DMS79 (cell line): ENCODE measurements at places on chromosomes 13 and 19.

DNA sequence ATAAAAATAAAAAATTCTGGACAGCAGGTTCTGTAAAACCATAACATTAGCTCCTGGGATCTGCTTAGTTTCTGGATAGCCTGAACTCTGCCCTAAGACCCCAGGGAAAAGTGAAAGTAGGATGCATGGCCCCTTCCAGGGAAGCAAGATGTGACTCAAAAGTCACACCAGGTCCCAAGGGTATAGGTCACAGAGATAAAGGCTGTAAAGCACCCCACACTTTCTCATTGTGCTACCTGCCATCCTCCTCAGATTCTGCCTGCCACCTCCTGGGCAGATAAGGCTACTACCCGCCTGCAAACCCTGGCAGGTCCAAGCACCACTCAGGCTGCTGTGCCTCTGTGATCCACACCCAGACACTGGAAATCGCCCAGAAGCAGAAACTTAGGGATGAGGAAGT lies 20.6 kb downstream of the FFAR2 start:
- no peak for DNase-seq

DNA sequence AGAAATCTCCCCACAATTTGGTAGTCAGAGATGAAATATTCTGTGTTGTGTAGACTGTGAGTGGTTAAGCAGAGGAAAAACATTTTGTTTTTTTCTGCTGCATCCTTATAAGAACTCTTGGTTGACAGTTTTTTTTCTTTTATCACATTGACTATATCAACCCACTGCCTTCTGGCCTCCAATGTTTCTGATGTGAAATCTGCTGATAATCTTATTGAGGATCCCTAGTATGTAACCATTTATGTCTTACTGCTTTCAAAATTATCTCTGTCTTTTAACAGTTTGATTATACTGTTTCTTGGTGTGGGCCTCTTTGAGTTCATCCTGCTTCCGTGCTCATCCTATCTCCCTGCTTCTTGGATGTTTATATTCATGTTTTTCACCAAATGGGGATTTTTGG lies 316.9 kb downstream of the MTUS2 start:
- no peak for DNase-seq

GRCh38 chr19:29269641-29270040 lies 56.7 kb upstream of the UQCRFS1 start:
- no peak for DNase-seq

GRCh38 chr13:32001154-32001768 lies 30.3 kb upstream of the FRY start:
- no peak for DNase-seq

- DNase-seq, result no peak
Measured at GRCh38 chr13:106187501-106188095, 347.9 kb downstream of the EFNB2 start.

DNA sequence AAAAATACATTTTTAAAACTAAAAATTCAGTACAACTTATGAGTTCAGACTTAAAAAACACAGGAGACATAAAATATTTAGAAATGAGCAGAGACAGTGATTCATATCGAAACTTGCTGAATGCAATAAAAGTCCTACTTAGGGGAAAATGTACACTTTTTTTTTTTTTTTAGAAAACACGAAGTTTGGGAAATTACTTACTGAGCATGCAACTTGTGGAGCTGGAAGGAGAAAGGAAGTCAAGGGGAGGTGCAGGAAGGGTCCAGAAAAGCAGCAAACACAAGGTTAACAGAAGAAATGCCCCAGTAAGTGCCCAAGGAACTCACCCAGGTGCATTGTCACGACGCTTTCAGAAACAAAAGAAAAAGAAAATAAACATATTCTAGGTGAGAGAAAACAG lies 18.6 kb upstream of the LAIR1 start:
- DNase-seq, result no peak

DNA sequence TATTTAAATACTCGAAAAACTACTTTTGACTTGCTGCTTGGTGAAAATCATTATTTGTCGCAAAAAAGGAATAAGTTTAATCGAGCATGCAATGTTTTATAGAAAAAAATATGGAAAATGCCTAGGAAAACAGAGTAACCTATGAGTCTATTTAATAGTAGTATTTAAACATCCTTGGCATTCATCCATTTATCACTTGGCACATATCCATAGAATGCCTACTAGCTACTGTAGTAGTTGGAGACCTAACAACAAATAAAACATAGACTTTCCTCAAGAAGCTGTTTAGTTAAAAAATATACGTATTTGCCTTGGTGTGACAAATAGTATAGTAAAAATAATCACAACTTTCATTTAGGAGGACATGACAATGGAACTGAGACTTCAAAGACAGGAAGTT lies 302.1 kb downstream of the DIAPH3 start:
- DNase-seq, result no peak

DNA sequence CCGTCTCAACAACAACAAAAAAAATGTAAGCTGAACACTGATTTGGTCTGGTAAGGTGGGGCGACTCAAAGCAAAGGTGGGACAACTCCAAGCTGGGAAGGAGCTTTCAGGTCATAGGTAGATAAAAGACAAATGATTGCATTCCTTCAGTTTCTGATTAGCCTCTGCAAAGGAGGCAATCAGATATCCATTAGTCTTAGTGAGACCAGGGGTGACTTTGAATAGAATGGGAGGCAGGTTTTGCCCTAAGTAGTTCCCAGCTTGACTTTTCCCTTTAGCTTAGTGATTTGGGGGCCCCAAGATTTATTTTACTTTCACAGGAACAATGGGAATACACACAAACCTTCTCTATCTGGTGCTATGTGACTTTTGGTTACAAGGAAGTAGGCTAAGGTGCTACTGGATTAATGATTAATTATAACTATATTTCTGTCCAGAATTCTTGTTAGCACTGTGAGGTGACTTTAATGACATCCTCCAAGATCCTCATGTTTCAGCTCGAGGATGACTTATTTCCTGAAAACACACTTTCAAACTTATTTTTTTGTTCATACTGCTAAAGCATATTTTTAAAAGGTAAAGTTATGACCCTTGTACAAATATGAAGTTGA lies 10.6 kb upstream of the MTRF1 start:
- no peak for DNase-seq

- DNase-seq, result no peak
Measured at GRCh38 chr13:109118521-109118920, 489.1 kb downstream of the MYO16 start.

GRCh38 chr13:66612983-66613382 lies 617.2 kb downstream of the PCDH9 start:
- no peak for DNase-seq

DNA sequence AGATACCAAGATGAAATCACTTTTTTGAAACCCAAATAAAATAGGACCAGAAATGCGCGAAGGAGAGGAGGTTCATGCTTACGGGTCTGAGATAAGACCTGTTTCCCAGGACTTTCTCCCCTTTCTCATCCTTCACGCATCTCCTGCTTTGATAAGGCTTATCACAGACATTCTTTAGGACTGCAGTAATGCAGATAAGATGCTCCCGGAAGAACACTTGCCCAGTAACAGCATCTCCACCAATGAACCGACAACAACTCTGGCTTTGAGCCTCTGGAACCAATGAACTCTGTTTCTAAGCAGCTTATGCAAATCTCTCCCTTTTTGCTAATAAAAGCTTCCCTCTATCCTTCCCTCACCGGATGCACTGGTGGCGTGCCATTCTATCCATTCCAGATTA lies 783.4 kb upstream of the ARGLU1 start:
- no peak for DNase-seq

GRCh38 chr19:41399525-41399924 lies 1.9 kb downstream of the BCKDHA start:
- no peak for DNase-seq

- DNase-seq, result no peak
Measured at GRCh38 chr13:89763005-89763404, 1584.5 kb upstream of the MIR17HG start.

GRCh38 chr13:83839146-83839545 lies 43.1 kb downstream of the SLITRK1 start:
- DNase-seq, result no peak

GRCh38 chr19:2841855-2842574 lies 740 bp downstream of the ZNF555 start:
- no peak for DNase-seq

- peak; percentile 34 for DNase-seq
Measured at GRCh38 chr19:15197275-15197941, 3.4 kb downstream of the NOTCH3 start.

GRCh38 chr13:23735329-23735728 lies 153.9 kb downstream of the MIPEP start:
- no peak for DNase-seq

- DNase-seq, result no peak
Measured at GRCh38 chr13:73304442-73304841, 245.6 kb downstream of the KLF5 start.

DNA sequence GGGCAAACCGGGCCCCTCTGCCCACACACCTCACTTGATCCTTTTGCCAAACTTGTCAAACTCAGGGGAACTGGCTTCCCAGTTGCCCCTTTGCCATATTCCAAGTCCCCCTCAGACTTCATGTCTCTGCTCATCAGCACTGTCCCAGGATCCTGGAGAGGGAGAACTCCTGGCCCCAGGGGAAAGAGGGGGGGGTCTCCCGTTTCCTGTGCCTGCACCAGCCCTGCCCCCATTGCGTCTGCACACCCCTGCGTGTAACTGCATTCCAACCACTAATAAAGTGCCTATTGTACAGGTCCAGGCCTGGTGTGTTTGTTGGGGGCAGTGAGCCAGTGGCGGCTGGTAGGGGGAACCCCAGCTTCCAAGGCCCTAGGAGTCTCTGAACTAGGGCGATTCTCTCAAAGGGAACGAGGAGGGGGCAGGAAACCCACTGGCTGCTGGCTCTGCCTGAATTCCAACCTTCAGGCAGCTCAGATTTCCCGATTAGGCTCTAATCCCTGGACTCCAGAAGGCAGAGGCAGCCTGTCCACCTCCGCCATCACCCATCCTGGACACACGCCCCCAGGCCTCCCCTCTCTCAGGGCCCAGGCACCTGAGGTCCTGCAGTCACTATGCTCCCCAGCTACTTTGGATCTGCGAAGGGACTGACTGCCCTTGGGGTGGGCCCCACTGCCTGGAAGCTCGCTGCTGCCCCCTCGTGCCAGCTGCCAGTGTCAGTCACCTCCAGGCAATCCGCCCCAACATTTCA lies 9.7 kb upstream of the ILF3 start:
- peak; percentile 32 for DNase-seq

GRCh38 chr13:42753697-42754096 lies 27.7 kb upstream of the FAM216B start:
- DNase-seq, result peak; percentile 48

DNA sequence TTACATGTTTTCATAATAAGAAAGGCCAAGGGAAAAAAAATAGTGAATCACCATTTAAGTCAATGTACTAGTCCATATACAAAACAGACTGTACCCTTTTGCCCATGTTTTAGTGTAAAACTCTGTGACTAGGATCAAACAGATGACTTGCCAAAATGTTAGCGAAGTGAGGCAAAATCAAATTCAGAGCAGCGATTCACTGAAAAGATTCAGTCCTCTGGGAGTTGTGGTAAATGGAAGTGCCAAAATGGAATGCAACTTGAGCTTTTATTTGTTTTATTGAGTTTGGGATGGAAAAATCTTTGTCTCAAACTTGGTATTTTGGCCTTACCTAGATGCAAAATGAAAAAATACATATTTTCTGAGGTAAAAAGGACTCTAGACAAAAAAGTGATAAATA lies 9.1 kb downstream of the CDADC1 start:
- DNase-seq, result no peak

DNA sequence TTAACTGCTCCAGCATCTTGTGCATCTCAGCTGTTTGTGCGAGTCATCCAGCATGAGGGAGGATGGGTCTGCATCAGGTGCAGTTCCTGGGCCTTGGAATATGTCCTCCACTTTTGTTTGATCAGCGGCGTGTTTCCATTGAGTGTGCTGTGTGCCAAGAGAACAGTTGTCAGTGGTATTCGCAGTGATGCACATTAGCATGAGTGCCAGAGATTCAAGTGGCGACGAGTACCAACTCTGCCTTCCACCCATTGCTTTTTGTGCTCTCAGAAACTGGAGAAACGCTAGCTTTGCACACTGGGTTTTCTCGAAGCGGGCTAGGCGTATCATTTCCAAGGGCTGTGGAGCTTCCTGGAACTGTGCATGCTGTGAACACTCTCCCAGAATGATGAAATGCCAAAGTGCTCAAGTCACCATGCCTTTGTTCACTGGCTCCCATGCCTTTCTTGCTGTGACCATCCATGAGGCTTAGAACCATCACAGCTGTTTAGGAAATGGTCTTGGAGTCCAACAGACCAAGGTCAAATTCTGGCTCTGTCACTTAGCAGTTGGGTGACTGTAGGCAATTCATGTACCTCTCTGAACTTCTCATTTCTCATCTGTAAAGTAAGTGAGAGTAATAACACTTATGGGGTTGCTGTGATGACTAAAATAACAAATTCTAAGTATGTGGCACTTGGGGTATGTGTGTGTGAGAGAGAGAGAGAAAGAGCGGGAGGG lies 18.4 kb downstream of the LRCH1 start:
- DNase-seq, result peak; percentile 59

DNA sequence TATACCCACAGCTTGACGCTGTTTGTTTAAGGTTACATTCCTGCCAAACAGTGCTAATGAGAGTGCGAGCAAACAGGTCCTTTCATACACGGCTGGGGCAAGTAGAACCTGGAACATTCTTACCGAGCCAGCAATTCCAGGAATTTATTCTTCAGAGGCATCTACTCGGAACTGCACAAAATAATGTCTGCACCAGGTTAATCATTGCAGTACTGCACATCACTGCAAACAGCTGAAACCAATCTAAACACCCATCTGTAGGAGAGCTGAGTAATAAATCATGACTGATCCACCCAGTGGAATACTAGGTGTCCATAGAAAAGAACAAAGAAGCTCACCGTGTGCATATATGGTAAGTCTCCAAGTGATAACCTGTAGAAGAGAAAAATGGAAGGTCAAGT lies 1.2 kb upstream of the ZNF579 start:
- DNase-seq, result no peak

GRCh38 chr19:46913198-46913851 lies 52.5 kb downstream of the ARHGAP35 start:
- DNase-seq, result no peak

GRCh38 chr13:39509616-39510315 lies 93.2 kb downstream of the LHFPL6 start:
- peak; percentile 45 for DNase-seq

- DNase-seq, result peak; percentile 3
Measured at GRCh38 chr13:29810145-29810742, 40.2 kb downstream of the UBL3 start.

- DNase-seq, result no peak
Measured at GRCh38 chr19:18644196-18645034, 7.6 kb downstream of the KLHL26 start.

DNA sequence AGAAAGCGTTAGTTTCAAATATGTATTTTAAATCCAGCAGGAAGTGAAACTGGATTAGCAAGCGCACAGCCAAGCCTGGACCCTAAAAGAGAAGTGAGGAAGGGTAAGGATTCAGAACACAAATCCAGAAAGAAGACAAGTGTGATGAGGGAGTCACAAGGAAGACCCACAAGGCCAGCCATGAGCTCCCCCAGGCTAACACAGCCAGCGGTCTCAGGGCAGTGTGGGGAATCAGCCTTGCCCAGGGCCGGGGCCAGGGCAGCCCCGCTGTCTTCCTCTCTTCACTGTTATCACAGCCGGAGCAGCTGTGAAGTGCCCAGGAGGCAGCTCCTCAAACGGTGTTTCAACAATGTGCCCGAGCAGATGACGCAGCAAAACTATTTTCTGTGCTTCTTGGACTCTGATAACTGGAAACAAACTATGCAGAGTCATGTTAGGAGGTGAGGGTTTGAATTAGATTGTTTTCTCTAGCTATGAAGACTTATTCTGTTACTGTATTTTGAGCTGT lies 12.2 kb upstream of the CDC16 start:
- no peak for DNase-seq

GRCh38 chr13:71583581-71583980 lies 283.4 kb downstream of the DACH1 start:
- no peak for DNase-seq
